ENCODE measurements at places on chromosomes 3 and 15.

- peak; percentile 94 for DNase-seq
These were observed at the start of gene MAPK6 for GRCh38 chr15:52018693-52019393. TSS of gene MAPK6 (plus strand) at chr15:52019219. CDS start at chr15:52046461, 27,242 bp downstream.

GRCh38 chr15:98451236-98451635 is 197.1 kb upstream of the IGF1R start:
- DNase-seq, result no peak

DNA sequence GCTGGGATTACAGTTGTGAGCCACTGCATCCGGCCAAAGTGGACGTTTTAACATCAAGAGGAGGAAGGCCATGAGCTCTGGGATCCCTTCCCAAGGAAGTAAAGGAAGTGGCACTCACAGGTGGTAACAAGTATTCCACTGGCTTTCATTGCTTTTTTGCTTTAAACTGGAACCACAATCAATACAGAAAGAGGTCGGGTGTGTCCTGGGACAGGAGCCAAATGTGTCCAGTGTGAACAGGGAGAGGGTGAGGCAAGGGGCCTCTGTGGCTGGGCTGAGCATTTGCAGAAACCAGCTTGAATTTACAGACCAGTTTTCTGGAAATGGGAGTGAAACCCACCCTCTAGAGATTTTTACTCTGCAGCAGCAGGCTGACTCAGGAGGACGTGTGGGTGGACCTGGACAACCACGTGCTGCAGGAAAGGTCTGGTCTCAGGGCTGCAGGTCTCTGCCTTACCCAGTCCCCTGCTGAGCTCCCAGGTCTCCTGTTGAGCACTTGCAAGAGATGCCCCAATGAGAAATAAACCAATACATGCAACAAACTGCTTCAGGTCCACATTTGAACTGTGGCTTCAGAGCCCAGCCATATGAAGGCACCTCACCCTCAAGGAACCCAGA is 42.8 kb upstream of the TMEM115 start:
- DNase-seq, result no peak

DNA sequence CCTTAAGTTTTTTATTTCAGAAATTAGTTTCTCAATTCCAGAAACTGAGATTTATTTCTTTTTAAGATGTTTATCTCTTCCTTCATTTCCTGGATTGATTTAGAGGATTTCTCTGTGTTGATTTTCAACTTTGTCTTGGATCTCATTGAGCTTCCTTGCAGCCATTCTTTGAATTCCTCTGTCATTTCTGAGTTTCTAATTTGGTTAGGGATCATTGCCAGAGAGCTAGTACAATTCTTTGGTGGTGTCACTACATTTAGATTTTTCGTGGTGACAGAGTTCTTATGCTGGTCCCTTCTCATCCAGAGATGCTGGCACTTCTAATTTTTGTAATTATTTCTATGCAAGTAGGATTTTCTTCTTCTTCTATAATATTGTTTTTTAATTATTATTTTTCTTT is 691.1 kb upstream of the NAALADL2 start:
- no peak for DNase-seq

DNA sequence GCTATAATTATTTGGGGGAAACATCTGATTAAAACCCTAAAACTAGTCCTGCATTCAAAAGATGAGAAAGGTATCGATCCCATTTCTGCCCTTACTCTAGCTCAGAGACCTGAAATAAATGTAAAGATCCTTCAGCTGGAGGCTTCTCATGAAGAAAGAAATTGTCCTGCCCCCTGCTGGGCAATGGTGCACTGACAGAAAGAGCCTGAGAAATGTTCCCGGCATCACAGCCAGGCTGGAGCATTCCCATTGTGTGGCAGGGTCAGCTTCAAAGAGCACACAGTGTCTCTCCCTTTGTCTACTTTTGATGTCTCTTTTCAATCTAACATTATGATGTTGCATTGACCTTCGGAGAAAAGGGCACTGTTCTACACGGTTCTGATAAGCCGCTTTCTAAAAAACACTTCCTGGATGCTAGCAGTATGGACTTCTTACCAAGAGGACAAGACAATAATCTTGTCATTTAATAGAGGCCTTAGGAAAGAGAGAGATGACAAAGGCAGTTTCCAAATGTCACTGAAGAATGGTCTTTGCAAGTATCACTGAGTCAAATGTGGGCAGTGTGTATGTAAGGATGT is 287.5 kb downstream of the MAGI1 start:
- no peak for DNase-seq

GRCh38 chr15:60576044-60576443 is 97.1 kb upstream of the ICE2 start:
- no peak for DNase-seq

GRCh38 chr15:33448151-33448550 is 137.4 kb downstream of the RYR3 start:
- no peak for DNase-seq

GRCh38 chr15:89161666-89162065 is 59.7 kb downstream of the RLBP1 start:
- no peak for DNase-seq

DNA sequence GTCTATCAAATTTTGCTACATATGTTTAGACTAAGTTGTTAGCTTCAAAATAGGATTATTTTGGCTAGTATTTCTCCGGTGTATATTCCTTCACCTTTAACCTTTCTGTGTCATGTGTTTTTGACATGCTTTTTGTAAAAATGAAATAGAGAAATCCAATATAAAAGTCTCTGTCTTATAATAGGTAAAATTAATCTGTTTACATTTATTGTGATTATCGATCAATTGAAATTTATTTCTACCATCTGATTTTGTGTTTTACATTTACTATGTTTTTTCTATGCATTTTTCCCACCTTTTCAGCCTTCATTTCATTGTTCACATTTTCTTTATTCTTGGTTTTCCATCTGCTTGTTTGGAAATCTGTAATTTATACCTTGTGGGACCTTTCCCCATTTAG is 11.7 kb upstream of the LHFPL4 start:
- no peak for DNase-seq

- no peak for DNase-seq
These were observed 9.0 kb upstream of the COPG1 start for GRCh38 chr3:129240436-129240835.

DNA sequence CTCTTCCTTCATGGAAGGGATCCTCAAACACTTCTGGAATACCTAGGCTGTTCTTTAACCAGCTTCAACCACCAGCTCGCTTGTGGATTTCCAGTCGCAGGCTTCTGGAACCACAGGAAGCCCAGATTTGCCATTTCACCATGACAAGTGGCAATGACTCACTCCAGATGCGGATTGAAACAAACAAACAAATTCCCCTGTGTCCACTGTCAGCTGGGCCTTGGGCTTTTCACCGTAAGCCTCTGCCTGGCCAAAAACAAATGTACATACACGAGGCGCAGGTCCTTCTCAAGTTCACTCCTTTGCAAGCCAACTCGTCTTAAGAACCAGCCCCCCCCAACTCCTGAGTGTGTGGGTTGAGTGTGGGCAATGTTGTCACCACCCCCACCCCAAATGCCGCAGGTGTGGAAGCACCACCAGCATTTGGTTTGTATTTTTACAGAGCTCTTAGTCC is 8.8 kb downstream of the BCL6 start:
- DNase-seq, result no peak

- peak; percentile 9 for DNase-seq
These were observed 26.1 kb downstream of the TAMM41 start for GRCh38 chr3:11820531-11821041.

- no peak for DNase-seq
These were observed 319.4 kb upstream of the MDFIC2 start for GRCh38 chr3:70631716-70632307.

DNA sequence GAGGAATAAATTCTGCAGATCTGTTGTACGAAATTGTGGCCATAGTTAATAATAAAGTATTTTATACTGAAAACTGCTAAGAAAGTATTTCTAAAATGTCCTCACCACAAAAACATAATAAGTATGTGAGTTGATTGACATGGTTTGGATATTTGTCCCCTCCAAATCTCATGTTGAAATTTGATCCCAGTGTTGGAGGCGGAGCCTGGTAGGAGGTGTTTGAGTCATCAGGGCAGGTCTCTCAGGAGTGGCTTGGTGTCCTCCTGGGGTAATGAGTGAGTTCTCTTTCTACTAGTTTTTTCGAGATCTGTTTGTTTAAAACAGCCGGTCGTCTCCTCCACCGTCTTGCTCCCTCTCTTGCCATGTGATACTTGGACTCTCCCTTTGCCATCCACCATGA is 424.1 kb upstream of the KCNMB2 start:
- DNase-seq, result no peak

DNA sequence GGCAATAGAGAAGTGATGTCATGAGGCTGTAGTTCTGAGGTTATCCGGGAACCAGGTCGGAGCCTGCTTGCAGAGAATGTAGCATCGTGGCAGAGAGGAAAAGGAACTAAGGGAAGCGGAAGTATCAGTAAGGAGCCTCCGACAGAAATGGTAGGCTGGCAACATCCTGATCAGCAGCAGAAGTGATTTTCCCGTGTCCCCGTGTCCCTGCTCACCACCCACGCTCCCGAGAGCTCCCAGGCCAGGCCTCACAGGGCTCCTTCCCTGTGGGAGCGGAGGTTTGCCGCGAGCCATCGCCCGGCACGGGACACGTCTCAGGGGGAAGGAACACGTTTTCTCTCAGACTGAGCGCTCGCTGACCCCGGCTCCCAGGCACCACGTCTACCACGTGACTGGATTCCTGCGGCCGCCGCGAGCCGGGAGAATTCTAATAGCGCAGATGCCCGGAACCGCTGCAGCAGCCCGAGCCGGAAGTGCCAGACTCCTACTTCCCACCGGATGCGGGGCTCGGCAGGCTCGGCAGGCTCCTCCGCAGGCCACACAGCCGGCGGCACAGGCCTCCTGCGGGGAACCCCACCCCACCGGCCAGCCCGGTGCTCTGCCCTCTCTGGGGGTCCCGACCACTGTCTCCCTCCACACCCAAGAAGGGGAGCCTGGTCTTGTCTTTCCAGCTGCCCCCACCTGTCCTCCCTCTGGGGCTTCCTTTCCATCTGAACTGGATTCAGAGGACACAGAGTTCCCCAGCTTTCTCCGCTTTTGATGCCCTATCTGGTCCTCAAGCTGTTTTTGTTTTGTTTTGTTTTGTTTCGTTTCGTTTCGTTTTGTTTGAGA is 99.3 kb downstream of the BDH1 start:
- DNase-seq, result peak; percentile 52

GRCh38 chr3:187377842-187378241 is 9.7 kb downstream of the RTP4 start:
- DNase-seq, result no peak

DNA sequence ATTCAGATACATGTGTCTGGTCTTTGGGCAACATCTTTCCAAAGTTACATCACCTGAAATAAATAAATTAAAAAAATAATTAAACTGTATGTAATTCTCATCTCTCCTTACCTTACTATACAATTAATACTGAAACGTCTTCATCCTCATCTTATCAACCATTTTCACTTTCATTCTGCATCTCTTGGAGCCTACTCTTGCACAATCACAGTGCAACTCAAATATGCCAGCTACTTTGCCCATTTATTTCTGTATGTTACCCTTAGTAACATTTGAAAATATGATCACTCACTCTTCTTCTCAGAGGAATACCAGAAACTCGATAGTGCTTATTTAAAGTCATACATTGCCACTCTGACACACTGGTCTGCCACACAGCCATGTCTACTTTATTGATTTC is 1357.1 kb upstream of the CADM2 start:
- DNase-seq, result no peak

DNA sequence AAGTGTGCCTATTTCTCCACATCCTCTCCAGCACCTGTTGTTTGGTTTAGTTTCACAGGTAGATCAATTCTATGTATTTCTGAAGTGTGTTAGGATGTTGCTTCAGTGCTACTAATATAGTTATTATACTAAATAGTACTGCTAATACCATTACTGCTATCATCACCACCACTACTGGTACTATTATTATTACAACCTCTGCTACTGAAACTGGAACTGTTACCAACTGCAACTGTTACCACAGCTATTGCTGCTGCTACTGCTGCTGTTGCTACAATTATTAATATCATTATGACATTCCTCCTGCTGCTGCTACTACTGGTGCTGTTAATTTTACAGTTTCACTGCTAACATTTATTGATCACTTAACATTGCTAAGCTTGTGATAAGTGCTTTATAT is 8.3 kb upstream of the LMOD3 start:
- no peak for DNase-seq

All from stimulated activated CD4-positive, alpha-beta T cell treated with anti-CD3 and anti-CD28 coated beads, Interleukin-4, amount 100 ng/mL, for 24 hours (primary cell).